IPS-NIHi11 (cell line): ENCODE measurements at places on chromosomes 1 and 21.

DNA sequence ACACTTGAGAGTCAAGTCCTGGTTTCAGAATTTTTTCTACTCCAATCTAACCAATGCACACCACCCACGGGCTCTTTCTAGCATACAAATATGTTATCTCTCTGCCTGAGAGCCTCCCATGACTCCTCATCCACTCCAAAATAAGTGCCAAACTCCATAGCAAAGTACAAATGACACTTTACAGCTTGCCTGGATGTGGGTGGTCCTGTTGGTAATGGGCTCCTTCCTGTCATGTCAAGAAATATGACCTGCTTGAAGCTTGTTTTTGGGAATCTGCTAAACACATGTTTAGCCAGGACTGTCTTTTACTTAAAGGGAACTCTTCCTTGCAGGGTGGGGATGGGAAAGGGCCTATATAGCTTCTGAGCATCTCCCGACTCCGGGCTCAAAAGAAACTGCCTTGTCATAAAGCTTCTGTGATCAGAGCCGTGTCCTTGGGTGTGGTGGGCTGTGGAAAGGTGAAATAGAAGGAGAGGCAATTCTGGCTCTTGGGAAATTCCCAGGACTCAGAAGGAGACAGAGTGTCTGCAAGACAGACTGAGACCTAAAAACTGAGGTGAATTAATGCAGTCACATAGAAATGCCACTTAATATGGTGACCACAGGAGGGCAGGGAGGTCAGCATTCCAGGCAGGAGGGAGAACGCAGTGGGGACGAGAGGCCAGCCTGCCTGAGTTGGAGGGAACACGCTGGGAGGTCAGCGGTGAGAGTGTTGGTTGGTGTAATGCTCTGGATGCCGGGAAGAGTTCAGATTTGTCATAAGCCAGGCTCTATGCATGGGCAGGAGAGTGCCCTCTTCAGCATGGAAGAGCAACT, 6.1 kb upstream of the IGFN1 start:
- peak; percentile 76 for DNase-seq

GRCh38 chr1:100187912-100188311, 9.9 kb upstream of the LRRC39 start:
- DNase-seq, result no peak

DNA sequence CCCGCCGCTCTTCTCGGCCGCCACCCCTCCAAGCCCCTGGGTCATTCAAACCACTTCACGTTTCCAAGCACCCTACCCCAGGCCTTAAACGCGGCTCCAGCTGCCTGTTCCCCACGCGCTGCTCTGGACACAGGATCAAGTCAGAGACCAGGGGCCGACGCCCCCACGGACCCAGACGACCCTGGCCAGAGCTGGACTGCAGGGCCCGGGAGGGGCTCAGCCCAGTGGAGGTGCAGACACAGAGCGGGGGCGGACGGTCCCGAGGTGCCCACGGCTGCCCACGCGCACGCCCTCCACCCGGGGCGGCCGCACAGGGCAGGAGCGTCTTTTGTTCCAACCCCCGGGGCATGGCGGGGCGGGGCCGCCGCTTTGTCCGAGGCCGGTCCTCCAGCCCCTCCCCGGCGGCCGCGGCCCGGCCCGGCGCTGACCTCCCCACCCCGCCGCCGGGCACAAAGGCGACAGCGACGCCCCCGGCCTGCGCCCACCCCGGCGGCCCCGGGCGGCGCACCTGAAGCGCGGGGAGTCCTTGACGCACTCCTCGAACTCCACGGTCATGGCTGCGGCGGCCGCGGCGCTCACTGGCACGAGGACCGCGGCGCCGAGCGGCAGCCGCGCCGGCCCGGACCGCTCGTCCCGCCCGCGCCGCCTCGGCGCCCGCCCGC, 338 bp downstream of the ACAP3 start:
- DNase-seq, result no peak

GRCh38 chr1:76687307-76688175, 179.7 kb upstream of the ST6GALNAC5 start:
- no peak for DNase-seq

DNA sequence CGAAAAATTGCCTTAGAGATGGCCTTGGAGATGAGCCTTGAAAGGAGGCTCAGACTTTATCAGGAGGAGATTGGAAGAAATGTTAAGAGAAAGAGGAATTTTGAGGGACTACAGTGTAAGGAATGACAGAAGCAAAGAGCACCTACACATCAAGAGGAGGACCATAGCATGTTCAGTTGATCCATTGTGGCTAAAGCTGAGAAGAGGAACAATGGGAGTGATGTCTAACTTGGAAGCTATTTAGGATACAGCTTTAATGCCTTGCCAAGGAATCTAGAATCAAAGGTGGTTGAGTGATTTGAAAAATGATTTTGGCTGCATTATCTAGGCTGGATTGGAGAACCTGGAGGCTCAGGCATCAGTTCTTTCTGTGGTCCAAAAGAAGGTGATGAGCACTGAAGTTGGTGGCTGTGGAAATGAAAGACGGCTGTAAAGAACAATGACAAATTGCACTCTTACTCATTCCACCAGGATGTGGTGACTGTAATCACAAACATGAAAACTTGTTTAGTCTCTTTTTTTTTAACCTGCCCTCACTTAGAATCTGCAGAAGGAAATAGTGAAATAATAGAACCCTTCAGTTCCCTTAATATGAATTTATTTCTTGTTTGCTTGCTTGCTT, 11.3 kb downstream of the FAM20B start:
- no peak for DNase-seq

DNA sequence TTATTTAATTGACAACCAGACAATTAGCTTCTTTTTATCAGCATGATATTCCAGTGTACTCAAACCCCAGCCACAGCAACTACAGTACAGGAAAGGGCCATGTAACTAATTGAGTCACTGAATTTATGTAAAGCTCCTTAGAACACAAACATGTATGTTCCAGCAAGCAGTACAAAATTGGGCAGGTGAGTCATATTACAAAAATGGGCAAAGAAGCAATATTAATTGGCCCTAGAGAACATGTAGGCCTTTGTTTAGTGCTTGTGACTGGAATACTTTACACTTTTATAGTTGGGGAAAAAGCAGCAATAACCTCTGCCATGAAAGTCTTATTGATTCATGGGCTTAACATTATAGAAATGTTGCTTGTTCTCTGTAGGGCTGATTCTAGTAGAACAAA, 31.8 kb downstream of the CLEC20A start:
- no peak for DNase-seq

- DNase-seq, result no peak
Measured at GRCh38 chr1:204196068-204196795, at the start of gene KISS1. TSS of gene KISS1 (minus strand) at chr1:204196491. CDS start at chr1:204192876, 3,615 bp downstream.

GRCh38 chr1:28505406-28506187, at the start of gene RCC1:
TSS of gene RCC1 (plus strand) at chr1:28506043. CDS start at chr1:28529867, 23,824 bp downstream.
- DNase-seq, result peak; percentile 98

DNA sequence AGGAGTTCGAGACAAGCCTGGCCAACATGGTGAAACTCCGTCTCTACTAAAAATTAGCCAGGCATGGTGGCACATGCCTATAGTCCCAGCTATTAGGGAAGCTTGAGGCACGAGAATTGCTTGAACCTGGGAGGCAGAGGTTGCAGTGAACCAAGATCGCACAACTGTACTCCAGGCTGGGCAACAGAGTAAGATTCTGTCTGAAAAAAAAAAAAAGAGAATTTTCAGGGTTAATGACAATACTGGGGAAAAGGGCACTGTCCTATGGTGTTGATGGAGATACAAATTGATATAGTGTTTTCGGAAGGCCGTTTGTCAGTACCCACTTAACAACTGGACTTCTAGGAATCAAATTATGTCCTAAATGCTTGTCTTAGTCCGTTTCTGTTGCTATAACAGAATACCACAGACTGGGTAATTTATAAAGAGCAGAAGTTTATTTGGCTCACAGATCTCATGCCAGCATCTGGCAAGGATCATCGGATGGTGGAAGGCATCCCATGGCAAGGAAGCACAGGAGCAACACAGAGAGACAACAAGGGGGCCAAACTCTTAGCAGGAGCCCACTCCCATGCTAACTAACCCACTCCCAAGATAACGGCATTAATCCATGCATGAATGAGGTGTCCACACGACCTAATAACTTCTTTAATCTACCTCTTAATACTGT, 41.3 kb downstream of the ZBTB8A start:
- no peak for DNase-seq

DNA sequence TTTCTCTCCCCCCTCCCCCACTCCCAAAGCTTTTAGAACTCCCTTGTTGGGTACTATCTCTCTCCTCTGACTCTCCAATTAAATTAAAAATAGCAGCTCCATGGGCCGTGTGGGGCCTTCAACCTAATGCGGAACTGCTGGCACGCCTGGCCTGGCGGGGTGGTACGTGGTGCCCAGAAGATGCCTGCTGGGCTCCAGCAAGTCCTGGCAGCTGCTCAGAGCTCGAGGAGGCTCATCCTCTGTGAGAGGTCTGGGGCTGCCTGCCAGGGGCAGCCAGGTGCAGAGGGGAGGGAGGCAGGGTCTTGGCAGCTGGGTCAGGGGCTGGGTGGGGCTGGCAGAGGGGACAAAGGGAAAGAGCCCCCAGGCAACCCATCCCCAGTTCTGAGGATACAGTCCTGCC, 74.4 kb downstream of the ACTL8 start:
- DNase-seq, result no peak

GRCh38 chr1:7153464-7153863, 368.2 kb downstream of the CAMTA1 start:
- peak; percentile 57 for DNase-seq

DNA sequence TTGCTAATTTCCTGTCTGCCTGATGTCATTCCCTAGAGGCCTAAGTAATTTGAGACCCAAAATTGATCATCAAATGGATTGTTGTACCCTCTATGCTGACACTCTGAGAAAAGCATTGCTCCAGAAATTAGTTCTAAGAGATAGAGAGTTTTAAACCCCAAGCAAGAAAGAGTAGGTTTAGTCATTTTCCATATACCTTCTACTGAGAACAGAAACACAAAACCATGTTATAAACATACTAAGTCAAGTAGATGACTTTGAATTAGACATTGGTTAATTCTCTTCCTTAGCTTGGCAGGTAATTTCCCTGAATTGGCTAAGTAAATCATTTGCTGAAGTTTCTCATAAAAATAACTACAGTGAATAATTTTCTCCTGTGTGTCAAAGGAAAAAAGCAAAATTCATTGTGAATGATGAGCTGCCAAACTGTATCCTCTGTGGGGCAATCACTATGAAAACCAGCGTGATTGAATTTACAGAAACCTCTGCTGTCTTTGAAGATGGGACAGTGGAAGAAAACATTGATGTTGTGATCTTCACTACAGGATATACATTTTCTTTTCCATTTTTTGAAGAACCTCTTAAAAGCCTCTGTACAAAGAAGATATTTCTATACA, 20.1 kb downstream of the FMO4 start:
- no peak for DNase-seq

GRCh38 chr1:116002781-116003420, 26.6 kb downstream of the SLC22A15 start:
- no peak for DNase-seq

DNA sequence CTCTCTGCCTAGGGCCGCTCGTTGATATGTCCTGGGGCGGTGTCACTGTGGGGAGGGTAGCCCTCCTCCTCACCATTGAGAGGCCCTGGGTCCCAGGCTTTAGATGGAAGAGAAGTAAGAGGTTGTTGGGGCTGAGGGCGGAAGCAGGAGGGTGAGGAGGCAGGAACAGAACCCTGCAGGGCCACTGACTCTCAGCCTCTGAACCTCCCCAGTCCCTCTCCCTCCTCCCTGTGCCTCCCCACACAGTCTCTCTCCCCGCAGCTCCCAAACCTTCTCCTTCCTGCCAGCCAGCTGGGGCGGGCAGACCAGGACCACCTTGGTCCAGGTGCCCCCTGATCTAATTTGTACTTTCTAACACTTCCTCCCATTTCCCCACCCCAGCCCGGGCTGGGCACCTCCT, 14.3 kb upstream of the FAM131C start:
- no peak for DNase-seq

- no peak for DNase-seq
Measured at GRCh38 chr1:77524038-77524437, 158.4 kb downstream of the ZZZ3 start.

- DNase-seq, result no peak
Measured at GRCh38 chr1:2233997-2234761, 6.1 kb downstream of the SKI start.

GRCh38 chr1:93340090-93340489, 5.6 kb upstream of the DR1 start:
- DNase-seq, result no peak

GRCh38 chr1:119779869-119780356, 11.2 kb upstream of the HMGCS2 start:
- no peak for DNase-seq

- no peak for DNase-seq
Measured at GRCh38 chr1:190196020-190196419, 281.6 kb downstream of the BRINP3 start.

GRCh38 chr1:211114446-211114845, 19.5 kb downstream of the KCNH1 start:
- no peak for DNase-seq

GRCh38 chr1:7077970-7078369, 292.7 kb downstream of the CAMTA1 start:
- no peak for DNase-seq

- no peak for DNase-seq
Measured at GRCh38 chr21:43937891-43938309, 72.9 kb downstream of the AGPAT3 start.

- DNase-seq, result no peak
Measured at GRCh38 chr1:164583835-164584539, 25.0 kb downstream of the PBX1 start.

GRCh38 chr21:27649323-27649722, 682.4 kb upstream of the ADAMTS5 start:
- DNase-seq, result no peak

DNA sequence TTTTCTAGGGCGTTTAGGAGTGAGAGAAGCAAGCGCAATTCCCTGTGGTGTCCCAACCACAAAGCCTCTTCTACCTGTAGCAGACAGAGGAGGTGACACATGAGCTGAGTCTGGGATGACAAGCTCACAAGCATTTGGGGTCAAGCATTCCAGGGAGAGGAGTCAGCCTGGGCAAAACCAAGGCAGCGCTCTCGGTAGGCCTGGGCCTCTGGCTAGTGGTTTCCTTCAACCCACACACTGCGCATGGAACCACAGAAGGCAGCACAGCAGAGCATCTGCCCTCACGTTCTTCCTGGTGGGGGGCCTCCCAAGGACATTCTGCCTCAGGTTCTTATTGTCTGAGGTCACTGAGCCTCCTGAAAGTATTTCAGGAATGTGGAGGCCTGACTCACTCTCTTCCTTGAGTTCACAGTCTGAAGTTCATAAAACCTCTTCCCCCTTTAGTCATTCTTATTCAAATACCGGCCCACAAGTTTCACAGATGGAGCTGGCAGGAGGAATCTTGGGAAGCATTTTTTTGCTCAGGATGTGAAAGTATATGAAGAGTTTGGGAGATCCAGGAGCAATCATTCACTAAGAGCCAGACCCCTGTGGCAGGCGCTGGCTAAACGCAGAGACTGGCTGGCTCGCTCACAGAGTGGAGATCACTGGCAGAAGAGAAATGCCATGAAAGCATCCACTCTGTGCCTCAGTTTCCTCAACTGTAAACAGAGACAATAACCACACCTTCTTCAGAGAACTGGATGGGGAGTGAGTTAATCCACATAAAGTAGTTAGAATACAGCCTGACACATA, 26.8 kb downstream of the CCN1 start:
- peak; percentile 91 for DNase-seq

DNA sequence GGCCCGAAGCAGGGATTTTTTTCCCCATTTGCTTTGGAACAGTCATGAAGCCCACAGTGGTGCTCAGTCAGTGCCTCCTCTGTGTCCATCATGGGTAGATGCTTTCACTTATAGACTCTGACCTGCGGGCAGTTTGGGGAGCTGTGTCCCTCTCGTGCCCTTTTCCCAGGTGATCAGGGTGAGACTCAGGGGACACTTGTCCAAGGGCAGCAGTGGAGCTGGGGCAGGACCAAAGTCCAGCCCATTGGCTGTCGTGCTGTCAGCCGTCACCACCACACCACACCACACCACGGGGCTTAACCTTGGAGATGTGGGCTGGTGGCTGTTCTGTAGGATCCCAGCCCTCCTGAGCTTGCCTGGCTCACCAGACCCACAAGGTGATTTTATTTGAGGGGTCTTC, 34.9 kb downstream of the SIM2 start:
- DNase-seq, result no peak
